Breast epithelium (tissue), 4 donors: ENCODE measurements at places on chromosomes 7 and 10. TPM values are rescaled to one million over a fixed set of nuclear protein-coding genes. Genes with fewer than 3 reads are reported as not detected.

ADAMTS14 gene
- under 0.01 TPM for total RNA-seq

KCP gene
- total RNA-seq, result 2.2 TPM

VGF gene
- total RNA-seq, result 0.16 TPM

GPR15LG gene
- not detected for total RNA-seq

RSPH10B gene
- total RNA-seq, result 0.33 TPM
